ENCODE measurements at places on chromosomes 1 and 21. TPM values are rescaled to one million over a fixed set of nuclear protein-coding genes. Genes with fewer than 3 reads are reported as not detected.

The TNFRSF4 gene
- total RNA-seq, result 0.65 TPM

The NECTIN4 gene
- not detected for total RNA-seq

The KRTCAP2 gene
- 29.8 TPM for total RNA-seq

The KRTAP10-10 gene
- not detected for total RNA-seq

The PLPPR4 gene
- 2.8 TPM for total RNA-seq

The ZBTB21 gene
- 15.4 TPM for total RNA-seq

DNA sequence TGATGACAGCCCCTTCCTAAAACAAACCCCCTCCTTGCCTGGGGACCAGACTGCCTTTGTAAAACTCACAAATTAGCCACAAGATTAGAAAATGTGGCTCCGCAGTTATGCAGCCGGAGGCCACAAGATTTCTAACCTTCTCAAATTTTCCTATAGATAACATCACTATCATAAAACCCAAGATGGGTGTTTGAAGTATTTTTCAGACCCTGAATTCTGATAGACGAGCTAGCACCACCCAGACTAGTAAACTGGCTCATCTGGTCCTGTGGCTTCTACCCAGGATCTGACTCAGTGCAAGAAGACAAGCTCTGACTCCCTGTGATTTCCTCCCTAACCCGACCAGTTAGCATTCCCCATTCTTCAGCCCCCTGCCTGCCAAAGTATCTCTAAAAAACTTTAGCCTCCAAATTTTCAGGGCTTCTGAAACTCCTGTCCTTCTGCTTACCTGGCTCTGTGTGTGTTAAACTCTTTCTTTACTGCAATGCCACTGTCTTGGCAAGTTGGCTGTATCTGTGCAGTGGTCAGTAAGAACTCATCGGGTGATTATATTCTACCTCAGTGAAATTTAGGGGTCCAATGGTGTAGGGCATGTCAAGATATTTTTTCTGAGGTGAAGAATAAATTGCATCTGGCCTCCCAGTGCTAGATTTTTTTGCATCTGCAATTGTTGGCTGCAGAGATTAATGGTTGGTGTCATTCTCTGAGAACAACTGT, 102.1 kb downstream of the S1PR1 start:
- DNase-seq, result peak; percentile 3

- DNase-seq, result peak; percentile 74
These were observed 58.4 kb upstream of the CACNA1E start for GRCh38 chr1:181424786-181425403.

DNA sequence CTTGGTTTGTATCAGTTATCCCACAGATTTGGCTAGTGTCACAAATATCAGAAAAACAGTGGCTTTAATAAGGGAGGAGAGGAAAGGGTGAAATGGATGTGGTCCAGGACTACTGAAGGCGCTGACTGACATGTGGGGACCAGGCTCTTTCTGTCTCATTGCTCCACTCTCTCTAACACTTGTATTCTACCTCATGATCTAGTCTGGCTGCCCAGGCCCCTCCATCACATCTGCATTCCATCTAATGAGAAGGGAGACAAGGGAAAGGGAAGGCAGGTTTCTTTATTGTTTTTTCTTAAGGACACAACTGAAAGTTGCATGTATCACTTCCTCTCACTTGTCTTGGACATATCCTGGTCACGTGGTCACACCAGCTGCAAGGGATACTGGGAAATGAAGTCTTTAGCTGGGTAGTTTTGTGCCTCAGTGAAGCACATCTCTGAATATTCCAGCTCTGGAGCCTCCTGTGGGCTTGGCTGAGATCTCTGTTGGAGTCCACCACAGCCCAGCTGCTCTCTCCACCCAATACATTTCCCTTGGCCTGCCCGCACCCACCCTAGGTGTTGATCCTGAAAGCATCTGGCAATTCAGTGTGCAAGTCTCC, 42.0 kb upstream of the PADI2 start:
- no peak for DNase-seq

DNA sequence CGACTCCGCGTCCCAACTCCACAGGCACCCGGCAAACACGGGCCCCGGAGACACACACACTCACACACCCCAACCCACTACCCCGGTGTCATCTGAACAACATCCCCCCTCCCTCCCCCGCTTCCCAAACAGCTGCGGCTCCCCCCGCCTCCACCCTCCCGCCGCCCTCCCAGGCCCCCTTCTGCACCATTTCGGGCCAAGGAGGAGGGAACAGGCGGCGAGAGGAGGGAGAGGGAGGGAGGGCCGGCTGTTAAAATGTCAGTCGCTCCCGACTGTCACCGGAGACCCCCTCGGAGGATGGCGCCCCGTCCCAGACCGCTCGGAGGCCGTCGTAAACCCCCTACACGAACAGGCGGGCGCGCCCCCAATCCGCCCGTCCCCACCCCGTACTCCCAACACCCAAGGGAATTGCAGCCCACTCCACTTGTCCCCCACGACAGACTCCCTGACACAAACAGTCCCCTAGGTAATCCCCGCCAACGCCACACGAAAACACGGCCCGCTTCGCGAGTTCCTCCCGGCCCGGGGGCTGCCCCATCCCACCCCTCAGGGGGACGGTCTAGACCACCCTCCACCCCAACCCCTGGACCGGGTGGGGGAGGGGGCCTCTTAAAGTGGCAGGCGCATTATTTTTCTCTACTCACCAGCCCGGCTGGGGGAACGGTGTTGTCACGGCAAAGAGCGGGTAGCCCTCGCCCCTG, 583 bp downstream of the MEF2D start:
- no peak for DNase-seq
